ENCODE measurements at places on chromosomes 3 and 15.
A peak's percentile ranks its signal among the peaks of the same experiment; 100 is the strongest.

DNA sequence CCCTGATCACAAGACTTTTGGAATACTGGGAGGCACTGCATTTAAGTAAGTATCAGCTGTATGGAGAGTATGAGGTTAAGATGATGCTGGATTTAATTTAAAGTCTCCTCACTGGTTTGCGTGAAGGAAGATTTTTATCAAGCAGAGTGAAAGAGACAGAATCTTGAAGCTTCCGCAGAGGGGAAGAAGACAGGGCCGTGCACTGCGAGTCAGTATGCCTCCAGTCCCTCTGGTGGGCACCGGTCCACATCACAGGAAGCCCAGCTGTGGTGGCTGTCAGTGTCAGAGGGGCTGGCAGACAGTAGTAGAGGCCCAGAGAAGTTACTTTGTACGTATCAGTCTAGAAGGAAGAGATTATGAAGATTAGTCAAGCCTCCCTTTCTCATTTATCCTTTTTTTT, 379.0 kb upstream of the TPRG1 start:
- peak; percentile 45 for DNase-seq

DNA sequence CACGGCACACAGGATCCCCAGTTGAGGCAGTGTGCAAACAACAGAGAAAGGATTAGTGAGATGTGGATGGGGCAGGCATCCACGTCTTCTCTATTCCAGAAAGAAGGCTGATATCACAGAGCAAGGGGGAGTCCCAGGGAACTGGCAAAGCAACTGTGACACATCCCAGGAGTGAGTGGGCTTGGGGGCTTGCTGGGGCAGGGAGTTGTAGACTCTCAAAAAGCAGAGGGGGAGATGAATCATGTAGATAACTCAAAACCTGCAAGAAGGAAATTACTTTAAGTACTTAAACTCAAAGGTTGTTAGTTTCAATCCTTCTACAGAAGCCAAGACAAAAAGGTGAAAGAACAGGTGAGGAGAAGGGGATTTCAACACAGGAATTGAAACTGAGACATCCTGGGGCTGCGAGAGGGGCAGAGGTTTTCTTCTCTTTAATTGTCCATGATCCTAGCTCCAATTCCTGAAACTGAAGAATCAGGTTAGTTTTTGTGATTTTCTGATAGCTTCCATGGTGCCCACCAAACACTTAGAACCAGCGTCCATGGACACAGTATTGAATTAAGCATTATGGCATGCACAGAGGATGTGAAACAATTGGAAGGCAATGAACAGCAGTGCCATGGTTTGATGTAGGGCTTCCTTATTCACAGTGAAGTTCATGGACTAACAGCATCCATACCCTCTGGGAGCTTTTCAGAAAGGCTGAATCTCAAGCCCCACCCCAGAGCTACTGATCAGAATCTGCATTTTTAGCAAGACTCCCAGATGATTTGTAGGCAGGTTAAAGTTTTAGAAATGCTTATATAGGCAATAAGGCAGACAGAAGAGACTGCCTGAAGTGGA, 52.0 kb downstream of the CCR3 start:
- DNase-seq, result no peak

- DNase-seq, result peak; percentile 19
Observed at GRCh38 chr3:160643994-160644393, 33.0 kb upstream of the ARL14 start.

GRCh38 chr15:69000091-69000490, 14.4 kb upstream of the NOX5 start:
- DNase-seq, result no peak

- DNase-seq, result no peak
Observed at GRCh38 chr3:194278186-194278845, 72.8 kb downstream of the CPN2 start.

GRCh38 chr15:90419738-90420406, 31.8 kb downstream of the IQGAP1 start:
- DNase-seq, result no peak

- DNase-seq, result no peak
Observed at GRCh38 chr3:18079739-18080138, 337.3 kb upstream of the TBC1D5 start.

DNA sequence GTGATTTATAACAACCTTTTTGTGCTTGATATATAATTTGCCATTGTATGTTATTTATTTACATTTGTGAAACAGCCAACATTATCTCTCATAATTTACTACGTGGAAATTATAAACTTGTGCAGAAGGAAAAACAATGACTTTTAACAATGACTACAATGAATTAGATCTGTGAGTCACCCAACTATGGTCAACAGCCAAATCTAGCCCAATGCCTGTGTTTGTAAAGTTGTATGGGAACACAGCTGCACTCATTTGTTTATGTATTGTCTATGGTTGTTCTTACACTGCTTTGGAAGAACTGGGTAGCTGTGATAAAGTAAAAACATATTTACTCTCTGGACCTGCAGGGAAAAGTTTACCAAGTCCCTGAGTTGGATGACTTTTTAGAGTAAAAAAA, 110.4 kb downstream of the OTOL1 start:
- DNase-seq, result no peak

- DNase-seq, result no peak
Observed at GRCh38 chr3:128218548-128219257, 65.4 kb downstream of the EEFSEC start.

DNA sequence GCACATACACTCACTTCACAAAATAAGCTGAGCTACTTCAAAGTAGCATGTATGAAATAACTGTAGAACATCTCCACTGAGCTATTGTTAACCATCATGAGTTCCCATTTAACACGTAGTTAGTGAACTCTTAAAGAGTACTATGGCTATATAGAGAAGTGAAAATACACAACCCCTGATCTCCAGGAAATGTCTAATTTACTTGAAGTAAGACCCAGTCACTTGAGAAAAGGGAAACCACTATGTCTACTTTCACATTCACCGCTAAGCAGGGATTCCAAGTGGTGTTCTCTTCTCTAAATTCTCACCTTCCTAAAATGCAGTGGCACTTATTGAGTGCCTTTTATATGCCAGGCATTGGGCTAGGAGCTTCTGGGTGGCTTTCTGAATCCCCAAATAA, 35.0 kb upstream of the COLQ start:
- no peak for DNase-seq

All from mesendoderm (in vitro differentiated cells).